T follicular helper cell (primary cell): ENCODE measurements at places on chromosomes 5 and 9.

GRCh38 chr5:75558981-75559632 lies 47.4 kb downstream of the POLK start:
- no peak for DNase-seq

GRCh38 chr5:25544652-25545249 lies 900.0 kb upstream of the CDH10 start:
- DNase-seq = no peak

- DNase-seq = no peak
Observed at GRCh38 chr9:121607434-121608167, 43.8 kb upstream of the DAB2IP start.

DNA sequence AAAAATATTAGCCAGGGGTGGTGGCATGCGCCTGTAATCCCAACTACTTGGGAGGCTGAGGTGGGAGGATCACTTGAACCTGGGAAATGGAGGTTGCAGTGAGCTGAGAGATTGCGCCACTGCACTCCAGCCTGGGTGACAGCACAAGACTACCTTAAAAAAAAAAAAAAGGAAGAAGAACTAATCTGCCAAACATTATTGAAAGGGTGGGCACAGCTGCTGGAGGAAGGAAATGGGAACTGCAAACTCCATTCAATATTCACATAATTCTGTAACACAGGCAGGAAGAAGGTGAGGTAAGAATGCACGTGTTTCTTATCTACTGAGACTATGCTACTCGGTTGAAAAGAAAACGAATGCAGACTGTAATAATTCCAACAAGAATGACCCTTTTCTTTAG lies 121.1 kb upstream of the GNA14 start:
- DNase-seq = no peak

GRCh38 chr9:71128796-71129195 lies 7.4 kb upstream of the TRPM3 start:
- no peak for DNase-seq

GRCh38 chr5:149223081-149223848 lies 48.4 kb upstream of the AFAP1L1 start:
- no peak for DNase-seq
